ENCODE measurements at places on chromosomes 2 and 18. TPM values are rescaled to one million over a fixed set of nuclear protein-coding genes. Genes with fewer than 3 reads are reported as not detected.
A peak's percentile ranks its signal among the peaks of the same experiment; 100 is the strongest.

Gene ERBB4
- 8.5 TPM for total RNA-seq

Gene CFC1
- not detected for total RNA-seq

DNA sequence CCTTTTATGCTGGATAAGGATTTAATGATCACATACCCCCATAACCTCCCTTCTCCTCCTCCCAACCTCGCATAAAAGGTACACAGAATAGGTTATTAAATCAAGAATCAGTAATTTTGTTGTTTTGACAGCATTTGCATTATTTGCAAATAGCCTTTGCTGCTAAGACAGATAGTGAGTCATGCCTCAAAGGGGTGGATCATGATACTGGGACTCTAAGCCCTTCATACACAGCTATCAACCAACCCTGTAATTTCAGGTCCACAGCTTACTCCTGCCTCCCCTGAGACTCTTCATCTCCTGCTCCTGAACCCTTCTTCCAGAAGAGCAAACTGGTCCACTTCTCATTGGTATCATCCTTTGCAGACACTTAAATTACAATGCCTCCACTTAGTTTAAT is 73.8 kb upstream of the KLHL29 start:
- no peak for DNase-seq
- H3K27ac ChIP-seq, result no peak overlapping the region
- H3K36me3 ChIP-seq, result no peaks in the 10 kb centered on the region
- H3K27me3 ChIP-seq, result peaks cover 7% of the 10 kb centered on the region
- no peak overlapping the region for H3K4me3 ChIP-seq

- H3K4me1 ChIP-seq, result peaks cover 16% of the 10 kb centered on the region
- H3K4me3 ChIP-seq, result peak within 1 kb of the TSS; percentile 91
- H3K27me3 ChIP-seq, result no peaks in the 10 kb centered on the region
- peak; percentile 56 for DNase-seq
- peak within 1 kb of the TSS; percentile 97 for H3K27ac ChIP-seq
Observed at GRCh38 chr2:64453770-64454385, at the start of gene LGALSL. TSS of gene LGALSL (plus strand) at chr2:64454162. CDS start at chr2:64454546, 384 bp downstream.

Gene GALNT14
- total RNA-seq, result 2.2 TPM

- H3K36me3 ChIP-seq, result no peaks in the 10 kb centered on the region
- H3K27me3 ChIP-seq, result no peaks in the 10 kb centered on the region
- no peak overlapping the region for H3K27ac ChIP-seq
Observed at GRCh38 chr2:184729581-184729980, 131.3 kb downstream of the ZNF804A start.

Gene ZAP70
- total RNA-seq, result 3.1 TPM

GRCh38 chr18:49500201-49500921 is 13.3 kb upstream of the C18orf32 start:
- no peaks in the 10 kb centered on the region for H3K36me3 ChIP-seq
- no peak for DNase-seq
- H3K27ac ChIP-seq, result no peak overlapping the region
- H3K4me1 ChIP-seq, result peaks cover 10% of the 10 kb centered on the region

Gene FBLN7
- 1.9 TPM for total RNA-seq

Gene TMEM37
- 13.6 TPM for total RNA-seq

Gene PJVK
- total RNA-seq, result 12.2 TPM

Gene STARD6
- total RNA-seq, result not detected

- H3K27ac ChIP-seq, result no peak overlapping the region
- peaks cover 6% of the 10 kb centered on the region for H3K4me1 ChIP-seq
- DNase-seq, result no peak
- peaks cover 41% of the 10 kb centered on the region for H3K27me3 ChIP-seq
Observed at GRCh38 chr2:6872394-6872793, 5.2 kb upstream of the RSAD2 start.

Gene FAM110C
- total RNA-seq, result 6.4 TPM

GRCh38 chr2:215293879-215294278 is 18.0 kb upstream of the ATIC start:
- H3K4me1 ChIP-seq, result peaks cover 3% of the 10 kb centered on the region
- no peaks in the 10 kb centered on the region for H3K27me3 ChIP-seq
- no peak overlapping the region for H3K4me3 ChIP-seq
- DNase-seq, result no peak
- H3K27ac ChIP-seq, result no peak overlapping the region
- H3K36me3 ChIP-seq, result no peaks in the 10 kb centered on the region

DNA sequence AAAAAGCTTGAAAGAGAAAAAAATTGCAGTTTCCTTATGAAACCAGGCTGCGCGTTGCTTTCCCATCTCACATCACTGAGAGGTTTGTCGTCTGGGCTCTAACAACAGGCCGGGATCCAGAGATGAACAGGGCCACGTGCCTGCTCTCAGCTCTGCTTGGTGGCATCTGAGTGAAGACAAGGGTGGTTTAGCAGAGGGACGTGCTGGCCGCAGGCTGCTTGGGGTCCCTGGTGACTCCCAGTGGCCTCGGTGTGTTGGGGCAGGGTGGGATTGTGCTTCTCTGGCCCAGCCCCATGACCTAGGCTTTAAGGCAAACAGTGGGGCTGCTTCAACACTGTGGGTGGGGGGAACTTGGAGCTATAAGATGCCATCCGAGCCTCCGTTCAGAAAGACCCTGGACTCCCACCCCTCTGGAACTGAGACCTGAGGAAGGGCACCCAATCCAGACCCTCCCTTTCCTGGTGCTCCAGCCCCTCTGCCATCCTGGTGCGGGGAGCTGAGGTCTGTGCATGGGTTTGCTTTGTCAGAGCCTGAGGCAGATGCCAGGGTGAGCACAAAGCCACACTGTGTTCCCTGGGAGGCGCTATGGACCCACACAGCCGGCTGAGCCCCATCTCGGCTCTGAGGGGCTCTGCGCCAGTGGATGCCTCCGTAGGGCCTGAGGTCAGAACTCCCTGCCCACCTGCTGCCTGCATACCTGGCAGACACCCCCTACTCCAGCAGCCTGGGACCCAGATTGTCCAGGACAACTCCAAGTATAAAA is 18.4 kb upstream of the HPCAL1 start:
- no peak overlapping the region for H3K27ac ChIP-seq
- no peak for DNase-seq
- no peaks in the 10 kb centered on the region for H3K36me3 ChIP-seq
- no peak overlapping the region for H3K4me3 ChIP-seq
